ENCODE measurements at places on chromosomes 6 and 20.

DNA sequence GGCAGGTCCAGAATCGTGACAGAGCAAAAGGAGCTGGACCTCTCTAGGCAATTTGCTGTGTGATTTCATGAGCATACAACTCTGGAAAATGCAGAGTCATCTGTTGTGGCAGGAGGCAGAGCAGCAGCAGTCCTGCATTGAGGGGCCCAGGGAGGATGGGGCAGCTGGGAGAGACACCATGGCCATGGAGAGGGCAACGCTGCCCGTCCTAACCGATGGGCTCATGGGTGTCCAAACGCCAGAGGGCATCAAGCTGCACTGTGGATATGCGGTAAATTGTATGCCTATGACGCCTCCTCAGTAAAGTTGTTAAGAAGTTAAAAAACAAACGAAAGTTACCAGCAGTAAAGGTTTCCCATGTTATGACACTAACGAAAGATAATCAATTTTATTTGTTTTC is 42.2 kb upstream of the DACT2 start:
- no peak for DNase-seq

GRCh38 chr6:136144251-136145023 is 105.7 kb downstream of the MTFR2 start:
- DNase-seq, result no peak

- DNase-seq, result no peak
Observed at GRCh38 chr20:54208548-54209176, 775 bp downstream of the PFDN4 start.

- no peak for DNase-seq
Observed at GRCh38 chr6:90729057-90729456, 142.2 kb upstream of the MAP3K7 start.

- DNase-seq, result no peak
Observed at GRCh38 chr6:110284855-110285254, 73.3 kb downstream of the METTL24 start.

- no peak for DNase-seq
Observed at GRCh38 chr20:49786668-49787370, 25.8 kb upstream of the SLC9A8 start.

DNA sequence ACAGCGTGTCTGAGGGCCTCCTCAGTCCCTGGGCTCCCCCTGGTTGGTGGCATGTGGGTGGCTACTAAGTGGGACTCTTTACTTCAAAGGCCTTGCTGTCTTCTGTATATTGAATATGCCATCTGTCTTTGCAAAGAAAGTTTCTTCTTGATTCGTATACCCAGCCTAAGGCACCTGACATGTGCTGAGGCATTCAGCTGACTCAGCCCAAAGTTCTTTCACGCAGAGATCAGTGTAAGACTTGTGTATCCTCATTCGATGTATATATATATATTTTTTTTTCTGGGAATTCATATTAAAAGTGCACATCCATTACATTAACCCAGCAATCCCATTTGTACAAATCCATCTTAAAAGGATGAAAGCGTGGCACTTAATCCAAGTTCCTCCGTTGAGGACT is 115.1 kb upstream of the PMEPA1 start:
- DNase-seq, result no peak

GRCh38 chr6:159642995-159643394 is 50.0 kb downstream of the SOD2 start:
- no peak for DNase-seq

- no peak for DNase-seq
Observed at GRCh38 chr6:105212587-105212986, 32.8 kb upstream of the POPDC3 start.

GRCh38 chr6:12008366-12009179 is 3.5 kb upstream of the HIVEP1 start:
- DNase-seq, result peak; percentile 56

GRCh38 chr20:51500311-51500710 is 42.2 kb downstream of the NFATC2 start:
- no peak for DNase-seq
